CD4-positive, alpha-beta T cell treated with Interleukin-4 for 1 hour (primary cell): ENCODE measurements at places on chromosomes 2 and 18.

GRCh38 chr2:68263632-68264031 lies 11.3 kb upstream of the PPP3R1 start:
- no peak for DNase-seq

- no peak for DNase-seq
These were observed 78.1 kb downstream of the ASAP2 start for GRCh38 chr2:9284521-9285297.

GRCh38 chr18:25814841-25815458 lies 275.5 kb downstream of the SS18 start:
- DNase-seq = no peak

DNA sequence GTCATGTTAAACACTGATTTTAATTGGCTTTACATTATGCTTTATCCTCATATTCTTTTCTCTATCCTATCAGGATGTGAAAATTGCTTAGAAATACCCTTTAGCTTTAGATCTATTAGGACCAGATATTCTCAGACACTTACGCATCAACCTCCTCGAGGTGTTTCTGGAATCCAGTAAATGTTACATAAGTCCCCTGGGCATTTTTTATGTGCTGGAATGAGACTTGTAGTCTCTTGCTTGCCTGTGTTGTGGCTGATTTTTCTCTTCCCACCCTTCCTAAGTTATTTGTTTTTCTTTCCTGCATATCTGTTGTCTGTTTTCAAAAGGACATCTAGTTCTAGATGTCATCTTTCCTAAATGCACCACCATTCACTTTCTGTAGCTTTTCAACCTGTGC lies 197.1 kb downstream of the CCDC85A start:
- DNase-seq = no peak

GRCh38 chr2:191453761-191454160 lies 208.6 kb downstream of the MYO1B start:
- no peak for DNase-seq

DNA sequence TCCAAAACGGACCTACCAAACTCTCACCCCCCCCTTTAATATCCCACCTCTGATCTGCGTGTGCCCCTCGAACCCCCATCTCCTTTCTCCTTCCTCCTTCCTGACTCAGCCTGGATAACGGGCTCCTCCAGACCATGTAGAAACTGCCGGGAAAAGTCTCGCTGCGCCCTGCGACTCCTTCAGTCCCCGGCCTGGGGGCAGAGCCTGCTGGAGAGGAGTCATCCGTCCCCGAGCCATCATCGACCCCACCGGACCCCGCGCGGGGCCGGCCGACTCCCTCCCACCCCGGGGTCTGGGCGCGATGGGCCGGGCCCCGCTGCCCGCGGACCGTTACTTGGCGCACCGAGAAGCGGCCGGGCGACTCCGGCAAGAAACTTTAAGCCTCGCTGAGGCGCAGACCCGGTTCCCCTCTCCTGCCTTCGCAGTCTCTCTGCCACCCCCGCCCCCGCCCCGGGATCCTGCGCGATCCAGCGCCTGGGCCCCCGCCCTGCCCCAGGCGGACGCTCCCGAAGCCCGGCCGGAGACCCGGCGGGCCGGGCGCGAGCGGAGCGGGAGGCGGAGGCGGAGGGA lies 3.4 kb downstream of the ZEB2 start:
- DNase-seq = no peak

DNA sequence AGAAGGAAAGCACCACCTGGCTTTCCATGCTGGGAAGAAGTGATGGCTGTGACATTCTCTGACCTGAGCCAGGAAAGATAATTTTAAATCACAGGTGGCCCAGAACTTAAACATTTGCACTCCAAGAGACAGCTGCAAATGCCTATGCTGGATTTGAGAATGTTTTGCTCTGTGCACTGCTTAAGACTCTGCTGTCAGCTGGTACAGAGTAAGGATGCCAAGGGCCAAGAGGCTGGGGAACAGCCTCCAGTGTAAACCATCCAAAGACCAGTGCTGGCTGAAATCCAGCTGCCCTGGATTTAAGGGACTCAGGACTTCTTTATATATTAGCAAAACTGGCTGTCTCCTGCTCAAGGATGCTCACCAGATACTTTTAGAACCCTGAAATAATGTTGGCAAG lies 3.9 kb downstream of the HOXD8 start:
- DNase-seq = no peak

GRCh38 chr2:1862608-1863280 lies 118.4 kb upstream of the PXDN start:
- no peak for DNase-seq

- no peak for DNase-seq
These were observed 30.3 kb upstream of the TAF1B start for GRCh38 chr2:9812945-9813311.

- DNase-seq = peak; percentile 63
These were observed at the start of gene MC5R for GRCh38 chr18:13823707-13824395. MC5R (plus strand) TSS chr18:13824149; CDS start chr18:13825766, 1,617 bp downstream.

DNA sequence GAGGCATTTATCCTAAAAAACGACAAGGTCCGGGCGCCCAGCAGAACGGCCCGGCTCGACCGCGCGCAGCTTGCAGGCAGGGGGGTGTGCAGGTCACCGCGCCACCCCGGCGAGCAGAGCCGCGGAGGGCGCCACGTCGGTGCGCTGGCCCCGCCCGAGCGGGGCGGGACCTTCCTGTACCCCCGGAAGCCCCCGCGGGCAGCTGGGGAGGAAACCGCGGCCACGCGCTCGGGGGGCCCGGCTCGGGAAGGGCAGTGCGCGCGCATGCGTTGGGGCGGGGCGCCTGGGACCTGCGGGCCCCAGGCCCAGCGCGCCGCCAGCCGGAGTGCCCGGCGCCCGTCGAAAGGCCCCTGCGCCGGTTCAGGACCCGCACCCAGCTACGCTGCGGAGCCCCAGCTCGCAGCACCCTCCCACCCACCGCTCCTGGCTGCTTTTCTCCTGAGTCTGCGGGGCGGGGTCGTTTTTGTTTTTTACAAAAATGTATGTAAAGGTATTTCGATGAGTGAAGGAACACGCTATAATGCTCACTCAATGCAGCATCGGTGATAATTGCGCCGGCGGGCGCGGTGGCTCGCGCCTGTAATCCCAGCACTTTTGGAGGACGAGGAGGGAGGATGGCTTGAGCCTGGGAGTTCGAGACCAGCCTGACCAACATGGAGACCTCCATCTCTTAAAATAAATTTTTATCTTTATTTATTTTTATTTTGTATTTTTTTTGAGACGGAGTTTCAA lies 47.7 kb upstream of the POMC start:
- peak; percentile 88 for DNase-seq

- DNase-seq = no peak
These were observed 235.6 kb upstream of the HS6ST1 start for GRCh38 chr2:128554151-128554769.

DNA sequence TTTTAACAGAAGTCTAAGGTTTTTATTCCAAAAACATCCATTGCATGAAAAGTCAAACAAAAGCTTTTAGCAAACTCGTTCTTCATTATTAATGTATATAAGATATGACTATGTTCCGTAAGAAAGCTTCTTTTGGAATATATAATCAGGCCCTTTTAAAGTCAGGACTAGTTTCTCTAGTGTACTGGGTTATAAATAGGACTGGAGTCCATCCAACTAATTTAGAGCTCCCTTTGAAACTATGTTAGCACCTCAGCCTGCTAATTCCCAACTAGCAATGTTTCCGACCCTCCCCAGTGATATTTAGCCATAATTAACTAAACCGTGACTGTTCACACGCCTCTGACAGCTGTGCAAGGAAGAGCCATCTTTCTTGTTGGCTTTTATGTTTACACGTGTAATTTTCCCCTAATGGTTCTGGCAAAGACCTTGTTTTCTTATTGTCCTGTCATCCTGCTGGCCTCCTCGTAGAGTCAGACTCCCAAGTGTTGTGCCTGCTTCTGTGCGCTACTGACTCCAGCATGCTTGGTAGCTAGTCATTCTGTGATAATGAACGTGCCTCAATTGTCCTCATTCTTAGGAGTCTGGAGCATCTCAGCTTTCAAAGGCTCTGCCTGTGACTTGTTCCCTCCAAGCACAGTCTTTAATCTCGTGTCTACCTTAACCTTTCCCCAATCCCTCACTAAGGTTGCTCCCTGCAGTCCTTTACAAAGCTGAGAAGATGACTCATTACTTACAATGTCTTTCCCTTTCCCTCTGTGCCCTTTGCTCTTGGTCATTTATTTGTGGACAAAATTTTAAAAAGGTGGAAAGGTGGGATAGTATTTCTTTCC lies 172.2 kb upstream of the RASGRP3 start:
- no peak for DNase-seq

DNA sequence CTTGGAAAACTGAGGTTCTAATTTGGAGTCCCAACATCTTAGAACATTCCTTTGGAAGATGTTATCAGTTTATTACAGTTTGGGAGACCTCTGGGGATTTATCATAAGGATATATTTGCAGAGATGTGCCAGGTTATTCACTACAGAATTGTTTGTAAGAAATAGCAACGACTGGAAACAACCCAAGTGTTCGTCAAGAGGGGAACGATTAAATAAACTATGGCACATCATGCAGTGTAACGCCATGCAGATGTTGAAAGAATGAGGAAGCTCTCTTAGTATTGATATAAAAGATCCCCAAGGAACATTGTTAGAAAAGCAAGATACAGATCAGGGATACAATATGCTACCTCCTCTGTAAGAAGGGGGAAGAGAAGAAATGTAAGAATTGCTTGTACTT lies 210.6 kb downstream of the TMEM247 start:
- DNase-seq = no peak

DNA sequence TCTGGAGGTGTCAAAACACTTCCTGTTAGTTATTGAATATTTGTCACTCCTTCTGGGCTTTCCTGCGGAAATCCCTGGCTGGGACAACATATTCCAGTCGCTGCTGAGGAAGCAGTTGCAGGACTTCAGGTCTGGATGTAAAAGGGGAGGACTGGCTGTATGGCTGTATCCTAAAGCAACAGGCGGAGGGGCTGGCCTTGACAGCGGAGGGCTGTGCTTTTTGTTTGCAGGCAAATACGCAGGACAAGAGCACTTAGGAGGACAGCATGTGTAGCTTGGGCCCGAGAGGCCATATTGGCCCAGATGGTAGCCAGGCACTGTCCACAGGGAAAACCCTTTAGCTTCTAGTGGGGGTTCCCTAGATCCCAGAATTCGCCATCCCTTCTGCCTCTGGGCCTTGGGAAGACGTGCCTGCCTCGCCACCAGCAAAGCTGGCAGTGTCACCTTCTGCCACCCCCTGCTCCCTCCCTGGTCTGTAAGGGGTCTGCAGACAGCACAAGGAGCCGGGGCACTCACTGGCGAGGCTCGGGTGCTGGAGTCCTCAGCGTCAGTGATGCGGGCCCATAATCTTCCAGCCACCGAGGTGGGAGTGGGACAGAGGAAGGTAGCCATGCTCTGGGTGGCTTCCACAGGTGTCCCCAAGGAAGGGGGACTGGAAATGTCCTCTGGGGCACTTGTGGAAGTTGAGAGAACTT lies 6.7 kb downstream of the NPPC start:
- DNase-seq = no peak

DNA sequence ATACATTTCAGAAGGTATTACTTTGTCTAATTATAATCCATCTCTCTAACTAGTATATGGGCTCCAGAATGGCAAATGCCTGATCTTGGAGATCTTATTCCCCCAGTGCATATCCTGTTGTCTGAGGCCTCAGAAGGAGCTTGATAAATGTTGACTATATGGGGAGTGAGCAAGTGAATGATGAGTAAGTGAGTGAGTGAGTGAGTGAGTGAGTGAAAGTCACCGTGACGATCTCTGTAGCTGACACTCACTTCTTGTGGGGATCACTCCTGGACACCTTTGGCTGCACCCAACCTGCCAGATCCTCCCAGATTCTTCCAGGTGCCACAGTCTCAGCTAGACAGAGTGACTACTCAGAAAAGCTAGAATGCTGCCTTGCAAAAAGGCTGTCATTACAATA lies 2.8 kb downstream of the XDH start:
- DNase-seq = no peak

DNA sequence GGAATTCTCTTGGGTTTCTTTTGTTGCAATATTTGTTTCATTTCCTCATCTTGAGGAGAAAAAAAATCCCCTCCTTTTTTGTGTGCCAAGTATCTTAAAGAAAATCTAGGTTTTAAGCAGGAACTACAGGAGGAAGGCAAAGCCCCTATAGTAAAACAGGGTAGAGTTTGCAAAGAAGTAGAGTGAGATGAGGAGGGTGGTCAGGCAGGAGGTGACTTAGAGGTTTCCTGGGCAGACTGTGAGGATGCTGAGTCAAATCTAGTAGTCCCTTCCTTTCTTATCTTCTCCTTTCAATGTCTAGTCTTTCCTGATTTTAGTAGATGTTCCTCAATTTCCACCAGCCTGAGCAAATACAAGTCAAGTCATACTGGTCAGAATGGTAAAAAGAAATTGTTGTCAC lies 222.5 kb downstream of the PMAIP1 start:
- no peak for DNase-seq
